ENCODE measurements at places on chromosomes 5 and 9.

- peak; percentile 81 for DNase-seq
Observed at GRCh38 chr9:16515879-16516301, 354.6 kb downstream of the BNC2 start.

DNA sequence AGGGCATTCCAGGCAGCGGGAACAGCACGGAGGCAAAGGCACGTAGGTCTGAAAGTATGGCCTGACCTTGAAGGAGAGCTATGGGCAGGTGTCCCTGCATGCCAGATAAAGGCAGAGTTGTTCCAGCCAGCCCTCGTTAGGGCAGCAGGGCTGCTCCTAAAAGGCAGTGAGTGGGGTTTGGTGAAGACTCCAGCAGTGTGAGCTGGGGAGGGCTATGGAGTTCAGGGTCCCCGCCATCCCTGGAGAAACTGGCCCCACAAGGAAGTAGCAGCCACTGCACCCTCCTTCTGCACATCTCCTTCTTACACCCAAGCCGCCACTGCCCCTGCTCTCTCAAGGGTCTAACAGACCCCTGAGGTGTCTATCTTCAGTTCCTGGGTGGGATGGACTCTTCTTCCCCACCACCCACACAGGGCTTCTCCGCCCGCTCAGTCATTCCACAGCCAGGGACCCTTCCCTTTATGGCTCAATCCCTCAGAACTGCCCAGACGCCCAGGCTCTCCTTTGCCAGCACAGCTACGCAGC lies 1.4 kb downstream of the AKNA start:
- no peak for DNase-seq

GRCh38 chr5:56529666-56530430 lies 285.5 kb upstream of the MAP3K1 start:
- DNase-seq: no peak

DNA sequence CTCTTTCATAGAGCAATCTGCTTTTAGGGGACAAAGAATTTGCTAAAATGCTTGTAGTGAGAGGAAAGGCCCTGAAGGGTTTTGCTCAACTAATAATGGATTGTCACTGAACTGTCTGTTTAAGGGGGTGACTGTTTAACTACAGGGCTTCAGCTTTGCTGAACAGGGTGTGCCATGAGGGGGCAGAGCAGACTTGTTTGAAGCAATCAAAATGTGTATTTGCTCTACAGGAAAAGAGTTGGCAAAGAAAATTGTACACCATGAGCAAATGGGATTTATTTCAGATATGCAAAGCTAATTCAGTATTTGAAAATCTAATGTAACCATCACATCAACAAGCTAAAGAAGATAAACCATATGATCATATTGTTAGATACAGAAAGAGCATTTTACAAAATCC lies 154.3 kb downstream of the GABRG2 start:
- no peak for DNase-seq

DNA sequence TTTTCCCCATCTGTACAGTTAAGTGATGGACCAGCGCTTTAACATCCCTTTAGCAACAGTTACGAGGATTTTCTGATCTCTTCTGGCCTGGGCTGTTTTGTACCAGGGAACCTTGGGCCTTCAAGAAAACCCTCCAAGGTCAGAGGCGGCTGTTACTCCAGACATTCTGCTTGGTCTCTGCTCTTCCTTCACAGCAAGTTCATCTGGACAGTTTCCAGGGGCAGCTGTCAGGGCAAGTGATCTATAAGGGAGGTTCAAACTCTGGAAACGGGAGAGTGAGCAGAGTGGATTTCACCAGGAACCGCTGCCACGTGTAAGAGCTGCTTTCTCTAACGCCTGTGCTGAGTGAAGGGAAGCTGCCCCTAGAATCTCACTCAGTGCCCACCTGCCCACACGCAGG lies 36.7 kb downstream of the ZNF618 start:
- DNase-seq: no peak

- no peak for DNase-seq
Observed at GRCh38 chr9:38284588-38285051, 107.9 kb upstream of the ALDH1B1 start.

DNA sequence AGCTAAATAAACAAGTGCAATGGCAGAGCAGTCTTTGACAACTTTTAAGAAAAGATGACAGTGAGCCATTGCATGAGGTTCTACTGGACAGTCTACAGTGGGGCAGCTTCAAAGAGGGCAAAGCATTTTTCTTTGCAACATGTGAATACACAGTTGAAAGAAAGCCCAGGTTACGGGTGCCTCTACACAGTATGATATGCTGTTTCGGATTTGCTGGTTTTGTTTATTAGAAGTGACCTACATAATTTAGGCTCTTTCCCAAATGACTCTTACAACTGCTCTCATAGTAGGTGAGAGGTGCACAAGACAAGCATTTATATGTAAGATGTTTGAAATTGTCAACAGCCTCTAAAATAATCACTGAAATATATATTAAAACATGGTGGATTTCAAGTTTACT lies 62.4 kb downstream of the MEF2C start:
- DNase-seq: no peak

GRCh38 chr9:14092344-14092743 lies 221.6 kb downstream of the NFIB start:
- peak; percentile 18 for DNase-seq

DNA sequence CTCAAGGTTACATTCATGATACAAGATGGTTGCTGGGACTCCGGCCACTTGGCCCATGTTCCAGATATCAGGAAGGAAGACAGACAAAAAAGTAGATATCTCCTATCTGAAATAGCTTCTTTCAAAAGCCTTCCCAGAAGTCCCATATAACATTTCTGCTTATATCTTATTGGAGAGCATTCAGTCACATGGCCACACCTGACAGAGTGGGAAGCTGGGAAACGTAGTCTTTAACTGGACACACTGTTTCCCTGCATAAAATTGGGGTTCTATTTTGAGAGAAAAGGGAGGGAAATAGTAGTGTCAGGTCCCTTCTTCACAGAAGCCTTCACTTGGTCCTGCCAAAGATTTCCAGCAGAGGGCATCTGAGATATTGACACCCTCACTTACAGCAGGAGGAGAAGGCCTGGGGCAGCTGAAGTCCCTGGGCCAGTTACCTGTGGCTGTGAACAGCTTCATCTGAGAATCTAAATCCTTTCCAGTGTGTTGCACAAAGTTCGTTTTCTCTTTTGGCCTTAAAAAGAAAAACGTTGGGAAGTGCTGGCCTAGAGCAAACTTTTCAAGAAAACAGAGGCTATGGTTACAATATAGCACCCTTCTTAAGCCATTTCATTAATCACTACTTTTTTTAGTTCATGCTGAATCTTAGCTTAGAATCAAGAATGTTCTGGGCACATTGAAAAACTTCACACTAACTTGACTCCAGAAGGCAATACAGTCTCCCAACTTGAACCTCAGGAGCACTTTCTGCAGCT lies 33.5 kb downstream of the SPEF2 start:
- peak; percentile 60 for DNase-seq

- DNase-seq: no peak
Observed at GRCh38 chr5:51398875-51399642, 15.8 kb downstream of the ISL1 start.

Measured in fibroblast of skin of right biceps (primary cell).